ENCODE measurements at places on chromosomes 2 and 18.

GRCh38 chr2:190380962-190381412 is 27.2 kb upstream of the MFSD6 start:
- DNase-seq, result no peak

GRCh38 chr2:113230531-113230930 is 48.2 kb downstream of the PAX8 start:
- no peak for DNase-seq

DNA sequence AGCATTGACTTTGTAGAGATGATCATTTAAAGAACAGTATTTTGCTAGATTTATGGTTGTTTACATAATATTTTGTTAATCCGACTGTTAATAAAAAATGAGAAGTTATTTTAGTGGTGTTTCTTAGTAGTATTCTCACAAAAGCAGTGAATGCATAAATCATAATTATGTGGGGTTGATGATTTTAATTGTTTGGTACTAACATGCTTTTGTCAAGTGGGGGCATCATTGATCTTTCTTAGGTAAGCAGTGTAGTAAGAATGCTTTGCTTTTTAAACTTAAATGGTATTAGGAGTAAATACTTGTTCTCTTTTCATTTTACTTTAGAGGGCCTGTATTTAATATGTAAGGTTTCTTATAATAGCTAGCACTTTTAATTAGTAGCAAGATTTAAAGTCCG is 109.2 kb upstream of the OTX1 start:
- DNase-seq, result no peak

- no peak for DNase-seq
Observed at GRCh38 chr2:155513248-155513647, 814.8 kb downstream of the KCNJ3 start.

Measured in CD8-positive, alpha-beta T cell (primary cell).